SW480 (cell line): ENCODE measurements at places on chromosomes 13 and 19.

GRCh38 chr19:44164673-44165512 lies at the start of gene ZNF226:
ZNF226 (plus strand) TSS chr19:44165100; CDS start chr19:44170081, 4,981 bp downstream.
- DNase-seq: peak; percentile 100

- no peak for DNase-seq
Observed at GRCh38 chr19:1989513-1990229, 25.8 kb downstream of the BTBD2 start.

DNA sequence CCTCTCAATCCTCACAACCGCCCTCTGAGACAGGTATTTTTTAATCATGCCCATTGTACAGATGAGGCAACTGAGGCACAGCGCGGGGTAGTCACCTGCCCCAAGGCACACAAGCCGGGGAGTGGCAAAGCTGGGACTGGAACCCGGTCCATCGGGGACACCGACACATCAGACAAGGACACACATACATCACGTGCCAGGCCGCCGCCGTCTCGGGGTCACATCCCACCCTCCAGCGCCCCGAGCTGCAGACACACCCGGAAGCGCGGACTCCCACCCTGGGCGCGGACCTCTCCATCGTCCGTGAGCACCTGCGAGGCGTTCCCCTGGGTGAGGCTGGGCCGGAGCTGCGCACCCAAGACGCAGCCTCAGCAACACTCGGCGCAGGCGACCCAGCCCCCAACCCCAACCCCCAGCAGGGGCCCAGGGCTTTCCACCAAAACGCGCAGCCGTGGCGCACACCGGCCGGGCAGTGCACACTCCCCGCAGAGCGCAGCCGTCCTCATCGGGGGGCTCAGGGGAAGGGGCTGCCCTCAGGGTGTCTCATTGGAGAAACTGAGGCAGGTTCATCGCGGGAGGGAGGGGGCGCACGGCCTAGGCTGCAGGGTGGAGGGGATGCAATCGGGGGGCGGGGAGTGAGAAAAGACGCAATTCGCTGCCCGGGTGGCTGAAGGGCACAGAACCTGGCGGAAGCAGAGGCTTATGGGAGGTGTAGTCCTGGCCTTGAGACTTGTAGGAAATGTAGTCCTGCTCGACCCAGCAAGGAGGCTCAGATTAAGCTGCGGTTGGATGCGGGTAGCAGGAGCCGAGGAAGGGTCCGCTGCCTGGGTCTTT lies 1.9 kb upstream of the LMTK3 start:
- DNase-seq: peak; percentile 86

- no peak for DNase-seq
Observed at GRCh38 chr19:51737389-51737788, 13.6 kb upstream of the HAS1 start.

- DNase-seq: no peak
Observed at GRCh38 chr13:103291226-103291625, 225.0 kb upstream of the SLC10A2 start.

GRCh38 chr13:75641026-75641425 lies 4.9 kb downstream of the LMO7 start:
- no peak for DNase-seq

DNA sequence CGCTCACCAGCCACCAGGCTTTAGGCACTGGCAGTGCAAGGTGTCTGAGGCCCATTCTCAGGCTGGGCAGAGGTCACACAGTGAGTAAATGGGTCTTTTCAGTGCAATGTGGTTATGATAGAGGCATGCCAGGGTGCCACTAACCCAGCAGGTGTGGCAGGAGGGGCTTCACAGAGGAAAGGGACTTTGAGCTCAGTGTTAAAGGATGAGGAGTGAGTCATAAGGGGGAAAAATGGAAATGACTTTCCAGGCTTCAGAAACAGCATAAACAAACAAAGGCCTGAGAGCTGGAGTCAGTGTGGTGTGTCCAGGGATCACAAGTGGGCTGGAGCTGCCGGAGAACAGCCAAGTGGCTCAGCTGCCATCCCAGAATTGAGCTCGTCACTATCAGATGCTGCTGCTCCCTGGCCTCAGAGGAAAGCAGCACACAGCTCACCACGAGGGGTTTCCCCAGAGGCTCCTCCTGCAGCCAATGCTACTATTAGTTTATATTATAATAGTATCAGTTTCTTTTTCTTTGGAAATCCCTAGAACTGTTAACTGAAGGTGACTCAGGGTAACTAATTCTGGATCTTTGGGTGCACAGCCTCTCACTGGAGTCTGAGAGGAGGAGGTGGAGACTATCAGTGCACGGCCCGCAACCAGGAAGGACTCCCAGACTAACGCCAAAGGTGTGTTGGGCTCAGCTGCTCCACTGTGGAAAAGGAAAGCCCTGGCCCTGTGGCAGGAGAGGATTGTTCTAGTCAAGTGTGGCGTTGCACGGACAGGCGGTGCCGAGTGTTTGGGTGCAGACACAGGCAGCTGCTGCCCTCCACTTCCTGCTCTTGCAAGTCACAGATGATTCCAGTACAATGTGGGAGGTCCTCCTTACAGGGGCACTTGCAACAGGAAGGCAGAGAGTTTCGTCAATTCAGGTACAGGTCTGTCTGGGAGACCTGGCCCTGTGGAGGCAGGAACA lies 39.5 kb downstream of the DHRS12 start:
- peak; percentile 95 for DNase-seq
